Articular chondrocyte of knee joint (primary cell): ENCODE measurements at places on chromosomes 5 and 9. TPM values are rescaled to one million over a fixed set of nuclear protein-coding genes. Genes with fewer than 3 reads are reported as not detected.

Gene OLFML2A
- 0.39 and 3.2 TPM in 2 replicates for total RNA-seq

Gene CACNA1B
- total RNA-seq = under 0.01 TPM in 2 replicates

Gene FRRS1L
- 1.6 and 4.4 TPM in 2 replicates for total RNA-seq

Gene RNF183
- not detected in 2 replicates for total RNA-seq

Gene TRMT10B
- 3.7 and 4.8 TPM in 2 replicates for total RNA-seq

Gene SRD5A1
- total RNA-seq = 11.0 and 22.6 TPM in 2 replicates

Gene MRPL50
- 12.3 and 12.5 TPM in 2 replicates for total RNA-seq

Gene VCAN
- total RNA-seq = 337 and 413 TPM in 2 replicates

Gene SLC45A2
- total RNA-seq = 0.11 and 0.13 TPM in 2 replicates

Gene HARS1
- total RNA-seq = 47.3 and 49.1 TPM in 2 replicates

Gene AMBP
- total RNA-seq = 0.11 and 0.26 TPM in 2 replicates

Gene DNAI1
- 0.26 TPM in 1 of 2 replicates, not detected in the other for total RNA-seq

Gene NEURL1B
- 3.5 and 6.1 TPM in 2 replicates for total RNA-seq

Gene HTR1A
- total RNA-seq = not detected in 2 replicates

Gene OSTF1
- total RNA-seq = 24.8 and 31.7 TPM in 2 replicates

Gene NR5A1
- total RNA-seq = not detected in 2 replicates

Gene UQCRQ
- 89.6 and 99.7 TPM in 2 replicates for total RNA-seq

Gene FAM151B
- 13.7 and 14.6 TPM in 2 replicates for total RNA-seq

Gene INSL6
- not detected in 2 replicates for total RNA-seq

Gene ROPN1L
- total RNA-seq = 0.26 and 0.32 TPM in 2 replicates

Gene RNF145
- total RNA-seq = 39.9 and 41.8 TPM in 2 replicates

Gene OGN
- total RNA-seq = 222 and 267 TPM in 2 replicates

Gene FOXD1
- total RNA-seq = 9.6 and 14.0 TPM in 2 replicates

Gene MCC
- total RNA-seq = 39.5 and 43.6 TPM in 2 replicates

Gene DOCK2
- total RNA-seq = 0.65 and 1.2 TPM in 2 replicates
